NCI-H1105 (cell line): ENCODE measurements at places on chromosomes 16 and 17.

DNA sequence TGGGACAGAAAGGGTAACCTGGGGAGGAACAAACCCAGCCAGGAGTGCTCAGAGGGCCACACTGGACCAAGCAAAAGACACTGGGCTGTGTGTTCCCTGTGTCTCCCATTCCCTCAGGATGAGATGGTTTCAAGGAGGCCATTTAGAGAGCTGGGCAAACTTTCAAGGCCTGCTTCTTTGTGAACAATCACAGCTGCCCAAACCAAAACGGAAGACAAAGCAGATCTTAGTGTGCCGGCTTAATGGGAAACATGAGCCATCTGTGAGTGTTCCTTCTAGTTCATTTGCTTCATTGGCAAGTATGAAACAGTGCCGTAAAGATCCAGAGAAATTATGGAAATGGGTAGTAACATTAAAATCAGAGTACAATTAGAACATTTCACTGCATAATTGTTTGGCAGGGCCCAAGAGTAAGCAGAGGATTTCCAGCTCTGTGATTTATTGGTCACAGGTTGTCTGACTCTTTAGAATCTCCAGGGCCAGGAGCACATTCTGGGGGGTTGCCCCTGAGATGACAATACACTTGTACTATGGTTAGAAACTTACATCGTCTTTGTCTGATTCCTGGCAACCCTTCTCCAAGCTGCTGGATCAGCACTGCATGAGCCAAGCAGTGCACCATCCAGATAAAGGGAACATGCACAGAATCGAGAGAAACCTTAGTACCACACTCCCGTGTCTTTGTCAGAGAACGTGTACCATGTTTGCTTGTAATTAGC, 412.1 kb downstream of the RBFOX1 start:
- no peak for DNase-seq

GRCh38 chr16:81581107-81581506, 136.5 kb downstream of the CMIP start:
- no peak for DNase-seq

DNA sequence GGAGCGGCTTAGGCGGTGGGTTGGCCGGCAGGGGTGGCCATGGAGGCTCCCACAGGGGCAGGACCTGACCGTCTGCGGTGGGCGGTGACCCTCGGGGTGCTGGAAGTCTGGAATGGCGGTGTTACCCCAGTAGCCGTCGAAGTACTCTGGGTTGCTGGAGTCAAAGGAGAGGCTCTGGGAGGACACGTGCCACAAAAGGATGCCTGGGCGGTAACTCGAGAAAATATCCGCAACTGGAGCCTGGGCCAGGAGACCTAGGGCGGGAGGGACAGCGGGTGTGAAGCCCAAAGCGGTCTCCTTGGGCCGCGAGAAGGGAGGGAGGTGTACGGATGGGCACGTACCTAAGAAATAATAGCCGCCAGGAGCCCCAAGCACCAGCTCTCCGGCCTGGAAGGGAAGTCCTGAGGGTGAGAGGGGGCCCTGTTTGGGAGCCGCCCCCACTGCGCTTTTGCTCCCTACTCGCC, 4.6 kb downstream of the ITGA2B start:
- no peak for DNase-seq

DNA sequence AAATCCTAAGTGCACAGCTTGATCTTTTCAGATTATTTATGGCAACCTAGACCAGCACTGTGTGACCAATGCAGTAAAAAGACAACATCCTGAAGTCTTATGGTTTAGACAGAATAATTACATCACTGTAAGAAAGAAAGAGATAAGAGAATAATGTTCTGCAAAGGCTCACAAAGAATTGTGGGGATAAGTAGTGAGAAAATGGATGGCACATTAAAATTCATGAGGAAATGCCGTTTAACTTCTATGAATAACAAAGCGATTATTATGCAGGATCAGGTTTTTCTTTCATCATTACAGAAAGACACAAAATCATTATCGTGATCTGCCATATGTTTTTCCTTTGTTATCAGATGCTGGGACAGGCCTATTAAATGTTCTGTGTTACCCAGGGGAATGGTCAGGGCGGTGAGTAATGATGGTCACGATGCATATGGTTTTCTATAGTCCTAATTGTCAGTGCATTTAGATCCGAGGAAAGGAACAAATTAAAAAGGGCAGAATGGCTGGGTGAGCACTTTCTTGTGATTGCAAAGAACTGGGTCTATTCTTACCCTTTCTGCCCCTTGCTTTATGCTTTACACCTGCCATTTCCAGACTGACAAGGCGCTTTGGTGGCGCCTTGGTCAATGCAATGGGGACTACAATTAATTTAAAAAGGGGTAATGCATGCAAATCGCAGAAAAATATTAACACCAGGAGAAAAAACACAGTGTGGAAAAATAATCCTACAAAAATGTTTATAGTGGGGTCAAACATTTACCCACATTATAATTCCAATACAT, 18.1 kb upstream of the DHX40 start:
- no peak for DNase-seq

DNA sequence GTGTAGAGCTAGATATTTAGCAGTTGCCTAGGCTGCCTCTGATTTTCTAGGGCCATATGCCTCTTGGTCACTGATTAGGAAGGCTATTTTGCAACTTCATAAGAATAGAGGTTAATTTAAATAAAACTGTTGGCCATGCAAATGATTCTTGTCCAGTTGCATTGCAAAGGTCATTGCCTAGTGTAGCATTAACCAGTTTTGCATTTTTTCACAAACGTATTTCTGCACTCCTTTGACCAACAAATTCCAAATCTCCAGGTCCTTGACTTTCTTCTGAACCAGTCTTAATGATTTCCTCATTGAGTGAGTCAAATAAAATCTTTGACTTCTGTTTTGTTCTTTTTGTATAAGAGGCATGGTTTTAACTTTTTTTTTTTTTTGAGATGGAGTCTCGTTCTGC, 33.5 kb downstream of the ERCC4 start:
- DNase-seq, result no peak

DNA sequence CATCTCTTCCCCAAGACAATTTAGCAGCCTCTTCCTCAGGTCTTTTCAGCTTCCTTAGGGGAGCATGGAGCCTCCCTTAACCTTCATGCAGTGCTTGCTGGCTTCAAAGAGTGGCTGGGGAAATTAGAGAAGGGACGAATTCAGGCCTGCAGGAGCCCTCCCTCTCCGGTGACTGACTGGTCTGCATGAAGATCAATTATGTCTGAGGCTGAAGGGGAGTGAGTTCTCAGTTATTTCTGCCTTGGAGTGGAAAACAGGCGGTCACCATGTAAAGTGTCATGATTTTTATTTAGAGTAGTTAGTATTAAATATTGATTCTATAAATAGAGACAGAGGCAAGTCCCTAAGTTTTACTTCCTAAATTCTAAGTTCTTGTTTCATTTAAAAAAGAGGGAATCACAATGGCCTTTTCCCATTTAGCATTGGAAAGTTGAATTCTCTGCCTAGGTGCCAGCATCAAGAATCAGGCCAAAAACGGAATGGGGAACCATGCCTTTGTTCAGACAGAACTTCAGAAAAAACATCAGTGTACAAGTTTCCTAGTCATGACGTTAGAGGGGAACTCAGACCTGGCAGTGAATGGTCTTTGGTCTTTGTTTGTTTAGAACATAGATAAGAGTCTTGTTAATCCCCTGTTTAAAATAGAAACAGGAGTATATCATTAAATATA, 4.4 kb downstream of the GABARAPL2 start:
- no peak for DNase-seq

- DNase-seq, result no peak
These were observed 252.2 kb downstream of the CPPED1 start for GRCh38 chr16:12551530-12551929.

DNA sequence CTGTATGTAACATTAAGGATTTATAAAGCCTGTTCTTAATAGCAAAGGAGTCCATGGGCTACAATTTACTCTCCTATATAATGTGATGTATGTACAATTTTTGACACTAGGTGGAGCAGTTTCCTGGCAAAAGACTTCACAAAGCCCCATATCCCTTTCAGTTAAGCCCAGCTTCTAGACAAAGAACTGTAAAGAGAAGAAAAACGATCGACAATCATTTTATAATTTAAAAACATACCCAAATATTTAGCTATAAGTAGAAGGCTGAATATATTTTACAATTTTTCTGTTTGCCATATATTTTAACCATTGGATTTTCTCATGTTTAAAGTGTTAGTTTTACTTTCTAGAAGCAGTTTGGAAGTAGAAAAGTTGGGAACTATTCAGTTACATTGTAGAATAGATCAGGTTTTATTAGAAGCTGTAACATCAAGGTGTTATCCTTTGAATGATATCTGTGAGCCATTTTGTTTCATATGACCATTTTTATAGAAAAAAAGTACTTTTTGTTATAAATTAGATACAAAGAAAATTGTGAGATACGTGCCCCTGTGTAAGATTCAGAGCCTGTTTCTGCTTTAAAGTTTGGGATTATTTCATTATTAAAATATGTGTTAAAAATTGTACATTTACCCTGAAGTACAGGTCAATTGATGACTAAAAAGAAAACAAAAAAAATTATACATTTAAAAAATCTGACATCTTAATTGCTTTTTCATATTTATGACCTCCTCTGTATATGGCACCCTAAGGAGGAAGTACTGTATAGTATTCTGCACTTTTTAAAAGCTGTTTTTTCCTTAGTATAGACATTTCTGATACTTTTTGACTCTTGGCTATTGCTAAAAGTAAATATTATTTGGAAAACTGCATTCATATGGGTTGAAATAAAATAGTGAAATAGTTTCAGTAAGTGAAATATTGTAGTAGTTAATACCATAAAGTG, 46.3 kb downstream of the VMP1 start:
- DNase-seq, result peak; percentile 55

- DNase-seq, result no peak
These were observed 47.0 kb downstream of the ADAMTS18 start for GRCh38 chr16:77387815-77388209.

DNA sequence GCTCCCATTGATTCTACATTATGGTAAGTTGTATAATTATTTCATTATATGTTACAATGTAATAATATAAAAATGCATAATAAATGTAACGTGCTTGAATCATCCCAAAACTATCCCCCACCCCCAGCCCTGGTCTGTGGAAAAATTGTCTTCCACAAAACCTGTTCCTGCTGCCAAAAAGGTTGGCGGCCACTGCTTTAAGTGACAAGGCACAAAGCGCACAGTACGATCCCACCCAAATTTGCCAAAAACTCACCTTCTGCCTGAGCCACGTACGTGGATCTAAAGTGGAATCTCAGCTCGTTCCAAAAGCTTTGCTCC, 14.5 kb downstream of the CYB561 start:
- DNase-seq, result no peak

DNA sequence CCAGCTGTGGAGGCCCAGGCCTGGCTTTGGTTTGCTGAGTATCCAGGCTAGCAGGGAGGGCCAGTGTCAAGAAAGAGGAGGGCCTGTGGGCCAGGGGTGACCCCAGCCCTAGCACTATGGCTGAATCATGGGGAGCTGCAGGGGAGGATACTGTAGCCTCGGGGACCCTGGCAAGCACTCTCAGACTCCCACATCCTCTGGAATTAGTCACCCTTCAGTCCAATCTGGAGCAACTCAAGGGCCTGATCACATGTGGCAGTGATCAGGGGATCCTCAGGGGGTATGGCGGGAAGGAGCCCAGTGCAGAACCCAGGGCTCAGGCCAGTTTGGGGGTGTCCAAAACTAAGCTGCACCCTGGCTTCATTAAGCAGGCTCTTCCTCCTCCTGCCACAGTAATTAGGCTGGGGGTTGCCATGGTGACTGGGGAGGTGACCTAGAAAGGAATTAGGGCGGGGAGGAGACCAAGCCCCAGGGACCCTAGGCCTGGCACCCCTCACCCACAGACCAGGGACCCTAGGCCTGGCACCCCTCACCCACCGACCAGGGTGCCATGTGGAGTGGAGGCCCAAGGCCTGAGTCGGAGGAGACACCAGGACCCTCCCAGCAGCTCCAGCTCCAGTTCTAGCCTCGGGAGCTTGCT, 5.8 kb downstream of the NLGN2 start:
- no peak for DNase-seq

DNA sequence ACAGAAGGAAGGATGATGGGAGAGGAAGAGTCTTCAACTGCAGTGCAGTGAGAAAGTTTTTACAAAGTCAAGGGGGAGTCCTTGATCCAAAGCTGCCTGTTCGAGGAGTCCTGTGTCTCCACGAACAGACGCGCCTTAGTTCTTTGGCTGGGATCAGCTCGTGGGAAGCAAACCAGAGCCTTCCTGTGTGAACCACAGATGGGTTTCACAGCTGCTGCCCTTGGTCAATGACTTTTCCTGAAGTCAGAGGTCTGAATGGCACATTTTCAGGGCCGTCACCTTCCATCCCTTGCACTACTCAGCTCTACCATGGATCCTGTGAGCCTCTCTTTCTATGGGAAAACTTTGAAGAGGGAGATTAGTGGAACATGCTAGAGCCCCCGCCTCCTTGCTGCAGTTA, 4.2 kb upstream of the SBK1 start:
- DNase-seq, result no peak

GRCh38 chr17:32861981-32862380, 14.9 kb downstream of the MYO1D start:
- DNase-seq, result no peak

- DNase-seq, result no peak
These were observed 20.0 kb upstream of the UBE2I start for GRCh38 chr16:1289477-1289866.
